ENCODE measurements at places on chromosomes 7 and 10.

- DNase-seq: no peak
Measured at GRCh38 chr10:126177417-126178030, 210.8 kb downstream of the ADAM12 start.

GRCh38 chr7:150903606-150904005 is 51.3 kb downstream of the AOC1 start:
- no peak for DNase-seq

- no peak for DNase-seq
Measured at GRCh38 chr7:34727464-34727995, 69.5 kb downstream of the NPSR1 start.

DNA sequence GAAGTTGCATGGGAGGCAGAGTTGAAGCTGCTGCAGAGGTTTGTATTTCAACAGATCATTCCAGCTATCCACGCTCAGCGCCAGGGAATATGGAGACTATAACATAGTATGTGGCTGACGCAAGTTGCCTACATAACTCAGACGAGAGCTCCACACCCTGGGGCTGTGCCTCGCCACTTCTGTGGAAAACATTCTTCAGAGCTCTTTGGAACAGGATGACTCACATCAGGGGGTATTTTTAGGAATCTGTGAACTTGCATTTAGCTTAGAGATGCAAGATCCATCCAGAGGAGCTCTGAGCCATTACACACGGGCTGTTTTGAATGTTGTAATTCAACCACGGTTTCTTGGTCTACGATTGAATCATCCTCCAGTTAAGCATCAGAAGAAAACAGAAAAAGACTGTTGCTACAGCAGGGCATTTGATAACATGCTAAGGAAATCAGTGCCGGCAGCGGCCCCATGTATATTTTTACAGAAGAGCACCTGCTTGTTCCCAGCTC is 481.5 kb upstream of the AKR1E2 start:
- peak; percentile 17 for DNase-seq

DNA sequence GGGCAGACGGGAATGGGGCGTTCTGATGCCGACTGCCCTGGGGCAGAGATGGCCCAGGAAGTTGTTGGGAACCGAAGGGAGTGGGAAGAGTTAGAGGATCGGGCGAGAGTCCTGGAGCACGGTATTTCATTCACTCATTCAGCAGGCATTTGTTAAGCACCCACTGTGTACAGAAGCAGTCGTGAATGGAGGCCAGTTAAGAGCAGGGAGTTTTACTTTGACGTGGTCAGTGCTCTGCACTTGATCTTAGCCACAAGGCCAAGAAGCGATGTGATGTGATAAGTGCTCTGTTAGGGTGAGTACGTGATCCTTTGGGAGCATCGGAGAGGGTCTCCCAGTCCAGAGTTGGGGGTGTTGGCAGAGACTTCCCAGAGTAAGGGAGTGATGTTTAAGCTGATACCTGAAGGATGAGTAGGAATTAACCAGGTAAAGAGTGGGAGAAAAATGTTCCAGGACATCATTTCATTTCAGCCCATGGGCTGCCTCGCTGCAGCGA is 890 bp downstream of the ZFYVE27 start:
- DNase-seq: no peak
